CD4-positive, alpha-beta T cell (primary cell): ENCODE measurements at places on chromosomes 1 and 21. TPM values are rescaled to one million over a fixed set of nuclear protein-coding genes. Genes with fewer than 3 reads are reported as not detected.

Gene DONSON
- 11.9 TPM for total RNA-seq

DNA sequence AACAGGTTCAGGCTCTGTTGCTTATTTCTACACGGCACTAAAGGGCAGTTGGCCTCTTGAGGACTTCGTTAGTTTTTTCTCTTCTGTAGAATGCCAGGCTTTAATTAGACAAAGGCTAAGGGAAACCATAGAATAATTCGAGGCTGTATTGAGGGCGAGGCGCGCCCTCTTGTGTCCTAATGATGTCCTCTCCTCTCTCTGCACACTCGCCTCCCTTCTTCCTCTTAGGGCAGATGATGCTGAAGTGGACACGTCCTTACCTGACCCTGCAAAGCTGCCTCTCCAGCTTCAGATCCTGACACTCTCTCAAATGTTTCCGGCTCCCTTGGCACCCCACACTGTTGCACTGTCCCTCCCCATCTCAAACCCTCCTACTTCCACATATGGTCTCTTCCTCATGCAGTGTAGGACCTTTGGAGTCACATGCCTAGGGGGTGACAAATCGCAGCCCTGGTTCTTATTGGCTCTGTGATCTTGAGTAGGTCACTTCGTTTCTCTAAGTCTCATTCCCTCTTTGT lies 1.9 kb upstream of the ZSCAN20 start:
- peak; percentile 76 for DNase-seq

DNA sequence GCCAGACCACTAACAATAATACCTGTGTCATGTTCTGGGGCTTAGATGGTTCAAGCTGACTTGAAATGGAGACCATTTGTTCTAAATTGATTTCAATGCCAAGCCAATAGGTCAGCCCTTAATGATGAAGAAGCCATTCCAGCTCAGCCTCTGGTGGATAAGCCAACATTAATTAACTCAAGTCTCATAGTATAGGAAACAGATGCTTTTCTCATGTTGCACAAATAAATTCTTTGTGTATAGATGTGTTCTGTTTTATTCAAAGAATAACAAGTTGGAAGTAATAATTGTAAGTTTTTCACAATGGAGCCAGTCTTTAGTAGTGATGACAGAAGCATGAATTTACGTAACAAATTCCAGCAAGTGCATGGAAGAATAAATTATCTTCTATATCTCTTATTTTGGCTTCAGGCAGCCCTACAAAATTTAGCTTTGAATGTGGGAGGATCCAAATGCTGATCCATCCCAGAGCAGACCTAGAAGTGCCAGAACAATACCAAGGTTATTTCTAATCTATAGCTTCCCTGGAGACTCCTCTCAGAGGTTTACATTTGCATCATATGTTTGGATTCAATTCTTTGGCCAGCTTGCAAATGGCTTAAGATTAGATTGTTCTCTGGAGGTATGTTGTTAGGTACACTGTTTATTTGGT lies 42.2 kb upstream of the C1orf105 start:
- no peak for DNase-seq

GRCh38 chr1:2840036-2840809 lies 38.7 kb upstream of the TTC34 start:
- DNase-seq: peak; percentile 70

Gene SPRR2B
- not detected for total RNA-seq

GRCh38 chr1:17200756-17201155 lies 4.2 kb upstream of the PADI1 start:
- DNase-seq: no peak

Gene CLDN17
- not detected for total RNA-seq

Gene ZFP69
- total RNA-seq: 1.4 TPM
